ENCODE measurements at places on chromosomes 2 and 18.

DNA sequence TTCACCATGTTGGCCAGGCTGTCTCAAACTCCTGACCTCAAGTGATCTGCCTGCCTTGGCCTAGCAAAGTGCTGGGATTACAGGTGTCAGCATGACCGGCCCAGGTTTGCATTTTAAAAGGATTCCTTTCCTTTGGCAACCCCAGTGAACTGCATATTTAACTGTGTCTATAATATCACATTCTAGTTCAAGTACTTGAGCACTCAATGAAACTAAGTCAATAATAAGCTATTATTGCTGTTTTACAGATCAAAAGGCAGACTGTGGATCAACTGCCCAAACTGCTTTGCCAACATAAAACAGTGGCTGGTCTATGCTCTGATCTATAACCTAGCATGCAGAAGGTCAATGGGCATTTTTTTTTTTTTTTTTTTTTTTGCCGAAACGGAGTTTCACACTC, 144.5 kb downstream of the USP34 start:
- DNase-seq, result no peak

- no peak for DNase-seq
Observed at GRCh38 chr2:174518395-174518794, 31.6 kb upstream of the GPR155 start.

DNA sequence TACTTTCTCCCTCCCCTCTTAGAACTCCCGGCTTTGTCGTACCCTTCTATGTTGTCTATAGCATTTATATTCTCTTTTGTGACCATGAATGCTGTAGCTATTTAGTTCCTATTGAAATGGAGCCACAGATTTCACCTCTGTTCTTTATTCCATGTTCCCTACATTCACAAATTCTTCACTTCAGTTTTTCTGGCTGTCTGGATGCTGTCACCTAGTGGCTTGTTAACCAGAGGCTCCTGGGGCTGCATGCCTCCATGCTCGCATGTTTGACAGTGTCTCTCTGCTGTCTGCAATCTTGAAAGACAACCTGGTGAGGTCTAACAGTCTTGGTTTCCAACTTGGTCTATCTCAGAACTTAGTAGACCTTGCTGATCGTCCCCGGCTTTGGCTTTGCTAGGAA, 48.2 kb downstream of the CFAP221 start:
- DNase-seq, result no peak

DNA sequence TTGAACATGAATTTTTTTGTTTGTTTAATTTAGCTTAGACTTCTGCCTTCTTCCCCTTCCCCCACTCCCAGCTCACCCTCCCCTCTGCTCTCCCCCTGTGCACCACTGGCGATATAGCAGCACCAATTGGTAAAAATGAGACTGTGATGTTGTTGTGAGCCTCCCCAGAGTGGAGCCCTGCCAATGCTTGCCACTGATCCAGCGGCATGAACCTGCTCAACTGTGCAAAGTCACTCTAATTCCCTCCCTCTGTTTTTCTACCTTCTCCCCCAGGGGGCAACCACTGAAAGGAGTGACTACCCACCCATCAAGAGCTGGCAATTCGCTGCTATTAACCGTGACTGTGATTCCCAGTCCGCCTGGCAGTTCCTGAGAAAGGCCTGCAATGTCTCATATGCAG, 30.2 kb downstream of the KLHL14 start:
- DNase-seq, result no peak

GRCh38 chr18:70455731-70456130, 166.9 kb downstream of the SOCS6 start:
- DNase-seq, result no peak

- no peak for DNase-seq
Observed at GRCh38 chr18:9708057-9708433, at the start of gene RAB31. RAB31 (plus strand) TSS chr18:9708301; CDS start chr18:9708406, 105 bp downstream.

- DNase-seq, result no peak
Observed at GRCh38 chr18:56314396-56314795, 324.0 kb downstream of the TXNL1 start.

Measured in activated CD8-positive, alpha-beta memory T cell treated with anti-CD3 and anti-CD28 coated beads for 4 hours (primary cell).